ENCODE measurements at places on chromosomes 11 and 22. TPM values are rescaled to one million over a fixed set of nuclear protein-coding genes. Genes with fewer than 3 reads are reported as not detected.

DNA sequence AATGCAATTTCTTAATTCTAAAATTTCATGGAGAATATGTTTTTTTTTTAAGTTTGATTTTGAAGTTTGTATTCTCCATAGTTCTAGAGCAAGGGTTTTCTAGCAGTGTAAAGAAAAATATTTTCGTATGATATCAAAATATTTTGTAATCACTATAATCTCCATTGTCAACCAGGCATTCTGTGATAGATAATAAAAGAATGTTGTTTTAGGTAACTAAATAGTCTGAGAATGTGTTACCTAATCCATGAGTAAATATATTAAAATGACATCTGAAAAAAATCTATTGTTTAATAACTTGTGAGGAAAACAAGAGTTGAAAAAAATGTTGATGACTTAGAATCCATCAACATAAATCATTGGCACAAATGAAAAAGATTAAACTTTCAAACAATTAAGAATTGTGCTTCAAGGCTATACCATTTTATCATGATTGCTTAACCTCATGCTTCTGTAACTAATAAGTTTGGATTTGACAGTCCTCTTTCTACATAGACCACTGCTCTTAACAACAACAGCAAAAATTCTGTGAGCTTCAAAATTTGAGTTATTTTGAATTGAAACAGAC is 2211.8 kb downstream of the LRRC4C start:
- no peak for DNase-seq

DNA sequence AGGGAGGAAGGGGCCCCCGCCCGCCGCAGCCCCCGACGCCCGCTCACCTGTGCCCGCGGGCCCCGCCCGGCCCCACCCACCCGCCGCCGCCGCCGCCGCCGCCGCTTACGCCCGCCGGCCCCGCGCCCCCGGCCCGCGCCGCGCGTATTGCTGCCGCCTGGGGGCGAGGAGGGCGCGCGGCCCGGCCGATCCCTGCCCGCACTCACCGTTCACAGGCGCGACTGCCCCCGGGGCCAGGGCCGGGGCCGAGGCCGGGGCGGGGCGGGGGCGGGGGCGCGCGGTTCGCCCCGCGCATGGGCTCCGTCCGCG is 212 bp downstream of the HRAS start:
- no peak for DNase-seq

DNA sequence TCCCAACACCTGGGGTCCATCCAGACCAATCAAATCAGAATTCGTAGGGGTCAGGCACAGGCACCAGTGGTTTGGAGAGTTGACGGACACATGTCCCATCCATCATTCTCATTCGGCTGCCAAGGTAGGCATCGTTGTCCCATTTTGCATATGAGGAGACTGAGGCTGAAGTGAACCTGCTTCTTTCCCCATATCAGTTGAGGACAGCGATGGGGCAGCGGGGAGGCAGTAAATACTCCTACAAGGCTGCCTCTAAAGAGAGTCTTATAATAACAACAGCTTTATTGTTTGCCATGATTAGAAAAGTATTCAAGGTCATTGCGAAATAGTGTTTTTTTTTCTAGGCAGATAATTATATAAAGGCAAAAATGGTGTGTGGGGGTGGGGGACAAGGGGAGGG is 1.6 kb upstream of the BEST1 start:
- no peak for DNase-seq

DNA sequence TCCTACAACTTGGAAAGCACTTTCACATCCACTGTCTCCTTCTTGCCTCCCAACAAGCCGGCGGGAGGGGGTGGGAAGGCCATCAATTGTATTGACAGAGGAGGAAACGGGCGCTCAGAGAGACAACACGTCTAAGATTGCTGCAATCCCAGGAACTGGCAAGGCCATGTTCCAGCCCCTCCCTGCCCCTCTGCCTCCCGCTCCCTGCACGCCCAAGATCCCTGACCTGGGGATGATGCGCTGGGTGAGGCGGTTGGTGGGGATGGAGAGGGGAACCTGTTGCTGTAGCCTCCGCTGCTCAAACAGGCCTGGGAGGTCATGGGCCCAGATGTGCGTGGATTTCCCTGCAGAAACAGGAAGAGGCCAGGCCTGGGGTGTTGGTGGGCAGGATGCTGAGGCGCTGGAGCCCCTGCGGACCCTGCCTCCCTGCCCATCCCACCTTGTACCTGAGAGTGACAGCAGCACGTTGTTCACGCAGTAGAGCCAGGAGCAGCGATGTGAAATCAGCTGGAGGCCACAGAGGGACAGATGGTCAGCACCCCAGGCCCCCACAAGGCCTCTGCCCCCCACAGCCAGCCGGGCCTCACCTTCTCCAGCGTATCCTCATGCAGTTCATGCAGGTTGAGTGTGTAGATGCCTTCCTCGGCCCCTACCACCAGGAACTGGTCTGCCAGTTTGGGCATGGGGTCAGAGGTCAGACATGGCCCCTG is 6.8 kb downstream of the MAP4K2 start:
- DNase-seq = no peak

GRCh38 chr22:49334976-49335375 is 492.7 kb downstream of the BRD1 start:
- no peak for DNase-seq

- no peak for DNase-seq
Measured at GRCh38 chr22:45923835-45924234, 53.1 kb downstream of the WNT7B start.

- no peak for DNase-seq
Measured at GRCh38 chr11:114195981-114196731, 100.0 kb upstream of the NNMT start.

DNA sequence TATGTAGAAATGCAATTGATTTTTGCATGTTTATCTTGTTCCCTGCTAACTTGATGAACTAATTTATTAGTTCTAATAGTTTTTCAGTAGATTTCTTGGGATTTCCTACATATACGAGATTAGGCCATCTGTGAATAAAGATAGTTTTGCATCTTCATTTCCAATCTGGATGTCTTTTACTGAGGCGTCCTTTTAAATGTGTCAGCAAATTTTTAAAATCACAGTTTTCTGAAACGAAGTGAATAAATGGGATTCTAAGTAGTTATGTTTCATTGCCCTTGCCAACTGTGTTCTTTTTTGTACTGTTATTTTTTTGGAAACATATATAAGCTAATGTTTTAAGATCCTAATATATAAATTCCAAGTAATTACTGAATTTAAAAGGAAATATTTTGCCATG is 50.0 kb downstream of the CYP2R1 start:
- DNase-seq = no peak

DNA sequence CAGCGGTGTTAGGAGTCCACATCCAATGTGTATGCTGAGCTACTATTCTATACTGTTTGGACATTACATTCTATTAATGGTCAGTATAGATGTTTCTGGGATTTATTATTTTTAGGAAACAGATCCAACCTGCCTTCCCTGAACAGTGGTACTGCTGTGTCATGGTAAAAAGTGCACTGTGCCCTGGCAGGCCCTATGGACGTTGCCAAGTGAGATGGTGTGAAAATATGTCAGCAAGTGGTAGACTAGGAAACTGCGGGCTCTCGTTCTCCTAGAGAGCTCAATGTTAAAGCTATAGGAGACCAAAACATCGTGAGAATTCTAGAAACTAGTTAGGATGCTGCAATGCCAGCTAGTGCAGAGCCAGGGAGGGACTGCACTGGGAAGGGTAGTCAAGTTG is 26.0 kb upstream of the CYP2D6 start:
- DNase-seq = no peak

GRCh38 chr11:101523193-101523592 is 60.6 kb downstream of the TRPC6 start:
- no peak for DNase-seq

- no peak for DNase-seq
Measured at GRCh38 chr11:33533386-33534052, 167.1 kb downstream of the C11orf91 start.

- peak; percentile 15 for DNase-seq
Measured at GRCh38 chr22:46417769-46418168, 82.3 kb downstream of the TRMU start.

DNA sequence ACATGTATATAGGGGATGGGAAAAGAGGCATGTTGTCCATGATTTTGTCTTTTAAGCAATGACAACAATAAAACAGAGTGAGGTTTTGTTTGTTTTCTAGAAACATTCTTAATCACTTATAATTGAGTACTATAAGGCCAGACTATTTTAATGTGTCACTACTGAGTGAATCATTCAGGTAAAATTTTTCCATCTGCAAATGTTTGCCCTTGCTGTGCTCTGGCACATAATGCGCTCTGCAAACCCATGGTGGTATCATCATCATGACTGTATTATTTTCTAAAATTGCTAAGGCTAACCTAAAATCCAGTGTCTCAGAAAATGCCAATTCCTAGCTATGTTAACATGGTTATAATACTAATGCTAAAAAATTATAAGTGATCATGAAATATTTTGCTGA is 261.2 kb downstream of the CADM1 start:
- no peak for DNase-seq

DNA sequence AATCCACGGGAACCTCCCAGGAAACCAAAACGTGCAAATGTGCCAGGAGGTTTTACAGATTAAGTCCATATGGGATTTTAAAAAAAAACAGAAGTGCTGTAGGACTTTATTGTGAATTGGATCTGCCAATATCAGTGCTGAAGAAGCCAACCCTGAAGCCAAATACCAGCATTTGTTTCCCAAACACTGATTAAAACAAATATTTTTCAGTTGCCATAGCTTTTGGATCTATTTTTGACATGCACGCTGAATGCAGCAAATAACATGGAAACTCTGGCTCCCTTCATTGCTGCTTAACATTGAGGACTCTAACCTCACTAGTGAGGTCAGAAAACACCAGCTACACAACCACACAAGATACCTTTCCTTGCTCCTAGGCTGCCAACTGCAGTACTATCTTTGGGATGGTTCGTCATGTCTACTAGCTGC is 28.4 kb upstream of the SIK2 start:
- DNase-seq = peak; percentile 80

DNA sequence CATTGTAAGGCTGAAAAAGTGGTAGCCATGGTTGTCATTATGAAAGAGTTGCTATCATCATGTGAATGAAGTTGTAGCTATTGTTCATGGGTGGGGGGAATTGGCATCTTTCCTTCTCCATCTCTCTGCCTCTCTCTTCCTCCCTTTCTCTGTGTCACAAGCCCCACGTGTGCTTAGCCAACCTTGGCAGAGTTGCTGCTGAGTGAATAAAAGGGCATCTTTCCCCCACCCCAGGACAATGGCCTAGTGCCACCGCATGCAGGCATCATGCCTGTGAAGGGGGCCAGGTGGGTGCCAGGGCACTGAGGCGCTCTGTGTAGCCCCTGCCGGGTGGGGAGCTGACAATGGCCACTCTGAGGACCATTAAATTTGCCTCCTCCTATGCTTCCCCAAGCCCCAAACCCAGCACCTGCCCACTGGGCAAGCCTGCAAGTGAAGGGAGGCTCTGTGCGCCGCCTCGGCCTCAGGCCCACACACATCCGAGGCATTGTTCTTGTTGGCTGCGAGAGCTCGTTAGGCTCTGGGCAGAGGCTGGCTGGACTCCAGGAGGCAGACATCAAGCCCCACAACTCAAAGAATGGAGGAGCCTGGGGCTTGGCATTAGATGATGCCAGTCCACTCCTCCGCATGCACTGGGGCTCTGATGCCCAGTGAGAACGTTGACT is 103.9 kb downstream of the SEZ6L start:
- DNase-seq = no peak

DNA sequence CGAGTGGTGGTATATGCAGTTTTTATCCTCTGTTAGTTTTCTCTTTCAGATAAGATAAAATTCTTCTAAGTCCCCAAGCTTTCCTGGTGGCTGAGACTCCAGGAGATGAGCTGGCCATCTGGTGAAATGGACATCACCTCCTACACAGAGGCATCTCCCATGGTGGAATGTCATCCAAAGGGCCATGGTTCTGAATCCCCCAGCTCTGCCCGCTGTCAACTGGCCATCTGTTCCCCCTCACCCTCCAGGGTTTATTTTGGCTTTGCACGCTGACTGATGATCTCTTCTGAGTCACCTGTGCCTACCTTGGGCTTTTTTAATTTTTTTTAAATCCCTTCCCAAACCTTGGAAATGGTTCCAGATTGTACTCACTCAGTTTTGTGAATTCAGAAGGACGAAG is 142.2 kb downstream of the HIPK3 start:
- DNase-seq = no peak

DNA sequence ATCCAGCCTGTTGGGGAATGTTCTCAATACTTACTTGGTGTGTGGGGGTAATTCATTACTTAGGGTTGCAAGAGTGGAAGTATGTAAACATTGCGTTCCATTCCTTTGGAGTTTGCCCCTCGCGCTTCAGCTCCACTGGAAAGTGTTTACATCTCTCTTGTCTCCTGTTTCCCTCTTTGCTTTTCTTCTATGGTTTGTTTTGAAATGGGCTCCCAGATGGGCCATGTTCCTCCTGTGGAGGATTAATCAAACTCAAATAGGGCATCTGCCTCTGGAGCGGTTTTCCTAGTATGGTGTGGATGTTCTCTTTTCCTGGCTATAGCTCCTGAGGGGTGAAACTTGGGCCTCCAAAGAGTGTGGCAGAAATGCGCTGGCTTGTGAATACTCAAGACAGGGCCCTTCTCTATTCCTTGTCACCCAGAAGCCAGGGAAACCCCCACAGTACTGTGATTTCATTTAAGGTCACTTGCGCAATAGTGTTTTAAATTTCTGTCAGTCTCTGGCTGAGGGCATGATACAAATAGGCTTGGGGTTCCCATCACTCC is 51.9 kb downstream of the CD44 start:
- DNase-seq = no peak

- no peak for DNase-seq
Measured at GRCh38 chr11:65565624-65566453, 4.4 kb upstream of the ZNRD2 start.

DNA sequence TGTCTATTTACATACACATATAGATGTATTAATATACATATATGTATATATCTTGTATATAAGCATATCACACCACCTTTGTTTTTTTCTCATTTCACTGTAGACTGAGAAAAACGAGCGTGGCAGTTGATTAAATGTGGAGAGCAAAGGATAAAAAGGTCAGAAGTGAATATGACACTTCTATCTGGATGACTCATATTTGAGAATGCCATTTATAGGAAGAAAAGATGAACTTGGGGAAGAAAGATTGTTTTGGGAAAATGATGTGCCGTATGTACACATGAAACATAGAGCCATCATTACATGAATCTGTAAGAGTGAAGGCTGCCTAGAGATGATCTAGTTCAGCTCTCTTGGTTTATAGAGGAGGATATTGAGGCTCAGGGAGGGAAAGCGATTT is 28.7 kb downstream of the AMOTL1 start:
- no peak for DNase-seq

- DNase-seq = no peak
Measured at GRCh38 chr11:130452176-130452575, 3.7 kb downstream of the ADAMTS15 start.

MMP3 gene
- not detected for polyA plus RNA-seq

CFAP300 gene
- polyA plus RNA-seq = 3.3 TPM

MS4A15 gene
- polyA plus RNA-seq = not detected

RBX1 gene
- polyA plus RNA-seq = 103 TPM

MPST gene
- polyA plus RNA-seq = 43.9 TPM

KDELR3 gene
- 22.9 TPM for polyA plus RNA-seq

P2RY2 gene
- polyA plus RNA-seq = 1.6 TPM

C22orf23 gene
- polyA plus RNA-seq = 10.7 TPM

TCF20 gene
- polyA plus RNA-seq = 10.3 TPM

SLC22A6 gene
- polyA plus RNA-seq = 0.27 TPM
